ENCODE measurements at places on chromosomes 1 and 21.

DNA sequence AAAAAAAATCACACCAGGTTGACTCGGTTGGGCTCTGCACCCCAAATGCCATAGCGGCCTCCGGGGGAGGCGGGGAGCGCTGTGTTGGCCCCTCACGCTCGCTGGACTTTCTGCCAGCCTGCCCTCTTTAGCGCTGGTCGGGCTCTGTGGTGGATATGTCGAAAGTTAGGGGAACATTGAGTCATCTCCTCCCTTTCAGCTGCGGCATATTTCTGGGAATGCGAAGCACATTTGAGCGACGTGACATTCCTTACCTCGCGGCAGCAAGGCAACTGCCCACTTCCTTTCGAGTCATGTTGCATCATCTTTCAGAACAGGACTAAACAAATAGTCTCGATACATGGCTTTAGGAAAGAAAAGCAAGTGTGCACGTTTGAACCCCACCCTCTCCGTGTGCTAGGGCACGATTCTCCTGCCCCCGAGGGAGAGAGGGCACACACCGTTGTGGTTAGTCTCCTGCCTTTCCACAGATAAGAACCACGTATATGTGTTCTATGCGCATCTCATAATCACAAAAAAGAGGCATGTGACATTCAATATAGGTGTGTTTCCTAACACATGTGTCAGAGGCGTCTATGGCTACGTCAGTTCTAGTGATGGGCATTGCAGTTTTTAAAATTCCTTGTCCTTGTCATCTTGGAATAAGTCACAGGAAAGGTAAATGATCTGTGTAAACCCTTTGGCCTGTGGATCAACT lies 105.9 kb upstream of the SLC45A1 start:
- DNase-seq, result peak; percentile 65

- DNase-seq, result no peak
Observed at GRCh38 chr1:224884361-224884801, 45.1 kb upstream of the DNAH14 start.

DNA sequence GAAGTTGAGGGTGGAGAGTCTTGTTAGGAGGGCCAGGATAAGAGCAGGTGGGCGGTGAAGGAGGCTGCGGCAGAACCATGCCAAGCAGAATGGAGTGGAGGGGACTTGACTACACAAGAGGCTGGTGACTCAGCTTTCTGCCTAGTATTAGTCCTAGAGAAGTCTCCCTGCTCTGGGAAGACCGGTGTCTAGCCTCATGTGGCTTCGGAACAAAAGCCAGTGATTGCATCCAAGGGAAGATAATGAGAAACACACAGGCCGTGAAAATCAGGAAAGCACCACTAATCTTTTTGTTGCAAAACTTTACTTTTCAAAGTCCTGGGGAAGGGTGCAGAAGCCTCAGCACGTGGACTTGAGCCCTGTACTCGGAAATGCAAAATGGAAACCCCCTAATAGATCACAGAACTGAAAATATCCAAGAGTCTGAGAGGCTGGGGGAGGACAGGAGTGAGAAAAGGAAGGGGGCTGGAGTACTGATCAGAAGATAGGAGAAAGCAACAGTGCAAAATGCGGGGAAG lies 31.4 kb downstream of the DDR2 start:
- no peak for DNase-seq

GRCh38 chr1:217211486-217211885 lies 419.4 kb downstream of the GPATCH2 start:
- no peak for DNase-seq

DNA sequence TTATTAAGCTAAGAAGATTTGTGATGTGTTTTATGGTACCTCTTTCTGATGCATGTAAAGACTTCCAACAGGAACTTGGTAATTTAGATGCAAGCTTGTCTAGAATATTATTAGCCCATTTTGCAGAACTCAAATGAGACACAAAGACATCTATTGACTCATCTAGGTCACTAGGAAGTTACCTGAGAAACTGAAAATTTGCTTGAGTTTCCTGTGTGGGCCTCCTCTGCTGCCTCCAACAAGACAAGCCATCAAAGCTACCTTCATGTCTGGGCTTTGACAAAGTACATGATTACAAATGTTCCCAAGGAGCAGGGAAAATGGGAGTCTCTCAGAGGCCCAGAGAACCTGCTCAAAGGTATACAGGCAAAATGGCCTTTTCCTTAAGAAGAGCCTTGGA lies 5.6 kb downstream of the RUNX1 start:
- DNase-seq, result no peak

GRCh38 chr1:32186077-32186476 lies 6.6 kb downstream of the TXLNA start:
- DNase-seq, result no peak

GRCh38 chr1:233707880-233708815 lies 94.2 kb downstream of the KCNK1 start:
- no peak for DNase-seq

- DNase-seq, result no peak
Observed at GRCh38 chr21:19468991-19469715, 1065.6 kb upstream of the TMPRSS15 start.

GRCh38 chr1:236417336-236417735 lies 23.2 kb downstream of the EDARADD start:
- DNase-seq, result no peak

GRCh38 chr1:84344286-84344685 lies 42.8 kb downstream of the SAMD13 start:
- no peak for DNase-seq

DNA sequence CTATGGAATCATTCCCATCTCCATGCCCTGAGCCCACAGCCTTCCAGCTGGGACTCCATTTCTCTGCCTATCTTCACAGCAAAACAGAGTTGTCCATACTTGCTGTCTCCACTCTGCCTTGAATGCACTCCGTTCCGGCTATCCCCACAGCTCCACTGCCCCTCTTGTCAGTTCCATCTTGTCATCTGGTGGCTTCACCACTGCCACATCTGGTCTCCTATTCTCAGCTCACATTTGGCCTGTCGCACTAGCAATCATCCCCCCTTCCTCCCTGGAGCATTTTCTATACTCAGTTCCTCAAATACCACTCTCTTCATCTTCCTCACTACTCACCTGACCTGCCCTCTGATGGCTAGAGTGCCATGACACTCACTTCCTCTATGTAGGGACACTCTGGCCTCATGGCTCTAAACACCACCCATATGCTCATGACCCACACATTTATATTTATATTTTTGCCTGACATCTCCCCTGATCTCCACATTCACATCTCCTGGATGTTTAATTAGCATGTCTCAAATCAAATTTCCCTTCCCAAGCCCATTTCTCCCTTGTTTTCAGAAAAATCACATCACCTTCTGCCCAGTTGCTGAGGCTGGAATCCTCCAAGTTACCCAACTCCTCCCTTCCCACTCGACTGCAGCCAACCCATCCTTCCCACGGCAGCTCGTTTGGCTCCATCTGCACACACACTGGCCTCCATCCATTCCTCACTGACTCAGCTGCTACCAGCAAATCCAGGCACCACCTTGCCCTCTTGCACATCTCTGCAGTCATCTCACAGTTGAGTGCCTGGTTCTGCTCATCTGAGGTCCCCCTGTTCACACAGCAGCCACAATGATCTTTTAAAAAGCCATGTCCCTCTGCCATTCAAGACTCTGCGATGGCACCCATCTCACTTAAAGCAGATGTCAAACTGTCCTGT lies 6.1 kb downstream of the ZNF692 start:
- DNase-seq, result no peak

DNA sequence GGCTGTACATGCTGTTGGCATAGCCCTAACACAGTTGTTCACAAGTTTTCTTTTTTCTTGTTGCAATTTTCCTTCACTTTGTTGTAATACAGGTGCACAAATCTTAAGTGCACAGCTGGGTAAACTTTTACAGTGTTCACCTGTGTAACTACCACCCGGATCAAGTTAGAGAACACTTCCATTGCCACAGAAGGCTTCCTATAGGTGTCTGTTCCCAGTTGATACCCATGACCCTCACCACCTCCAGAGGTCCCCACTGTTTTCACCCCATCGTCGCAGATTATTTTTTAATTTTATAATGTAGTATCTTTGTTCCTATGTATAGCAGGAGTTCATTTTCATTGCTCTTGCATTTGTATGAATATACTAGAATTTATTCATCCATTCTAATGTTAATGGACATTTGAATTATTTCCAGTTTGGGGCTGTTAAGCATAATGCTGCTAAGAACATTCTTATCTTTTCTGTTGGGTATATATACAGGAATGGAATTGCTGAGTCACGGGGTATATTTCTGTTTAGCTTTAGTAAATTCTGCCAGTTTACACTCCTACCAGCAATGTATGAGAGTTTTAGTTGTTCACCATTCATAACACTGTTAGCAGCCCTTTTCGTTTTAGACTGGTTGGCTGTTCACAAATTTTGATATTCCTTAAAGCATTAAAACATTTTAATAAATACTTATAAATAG lies 16.4 kb downstream of the SPRTN start:
- no peak for DNase-seq

DNA sequence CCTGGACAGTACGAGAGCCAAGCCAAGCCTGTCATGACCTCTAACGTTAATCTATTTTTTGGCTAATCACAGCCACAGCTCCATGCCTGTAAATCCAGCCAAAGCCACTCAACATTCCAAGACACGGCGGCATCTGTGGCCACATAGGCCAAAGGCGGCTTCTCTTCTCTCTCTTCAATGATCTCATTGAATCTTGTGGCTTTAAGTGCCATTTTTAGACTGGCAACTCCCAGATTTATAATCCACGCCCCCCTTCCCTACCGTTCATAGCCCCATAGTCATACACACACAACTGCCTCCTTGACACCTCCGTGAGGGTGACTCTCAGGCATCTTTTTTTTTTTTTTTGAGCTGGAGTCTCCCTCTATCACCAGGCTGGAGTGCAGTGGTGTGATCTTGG lies 5.7 kb upstream of the SELENON start:
- no peak for DNase-seq
